ENCODE measurements at places on chromosomes 3 and 15.

DNA sequence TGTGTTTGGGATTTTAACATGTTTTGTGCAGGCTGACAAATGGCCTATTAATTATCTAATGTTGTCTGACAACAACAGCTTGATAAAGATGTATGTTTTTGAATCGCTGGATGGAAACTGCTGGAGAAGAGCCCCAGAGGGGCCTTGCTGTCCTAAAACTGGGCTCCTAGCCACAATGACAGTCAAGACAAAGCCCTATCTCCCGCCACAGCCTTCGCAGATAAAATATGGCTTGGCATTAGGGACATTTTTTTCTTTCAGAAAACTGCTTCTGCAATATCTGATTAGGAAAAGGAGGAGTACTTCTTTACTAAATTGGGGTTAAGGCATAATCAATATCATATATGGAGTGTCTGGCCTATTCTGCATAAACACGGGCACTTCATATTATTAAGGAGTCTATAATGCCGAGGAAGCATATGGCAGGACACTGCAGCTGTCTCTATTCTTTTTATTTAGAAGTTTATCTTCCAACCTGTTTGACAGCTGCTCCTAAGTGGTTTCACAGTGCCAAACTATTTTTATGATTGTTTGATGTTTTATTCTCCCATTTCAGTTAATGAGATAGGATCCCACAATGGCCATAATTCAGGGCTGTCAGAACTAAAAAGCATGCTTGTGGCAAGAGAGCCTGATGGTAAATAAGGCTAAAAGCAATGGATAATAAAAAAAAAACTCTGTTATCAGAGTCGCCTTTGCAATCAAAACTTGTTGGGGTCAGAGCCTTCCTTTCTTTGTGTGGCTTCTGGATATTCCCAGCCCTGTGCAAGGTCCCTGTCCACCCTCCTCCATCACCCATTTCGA, 210.1 kb downstream of the MECOM start:
- DNase-seq: no peak

GRCh38 chr3:148962513-148962912, 28.8 kb upstream of the GYG1 start:
- DNase-seq: no peak

- DNase-seq: no peak
These were observed 51.4 kb downstream of the SSUH2 start for GRCh38 chr3:8593021-8593827.

- no peak for DNase-seq
These were observed 417.3 kb downstream of the OTOL1 start for GRCh38 chr3:161913786-161914389.

GRCh38 chr3:116188231-116188785, 257.0 kb downstream of the LSAMP start:
- no peak for DNase-seq

- DNase-seq: no peak
These were observed 203.6 kb downstream of the TNIK start for GRCh38 chr3:171256445-171257250.

DNA sequence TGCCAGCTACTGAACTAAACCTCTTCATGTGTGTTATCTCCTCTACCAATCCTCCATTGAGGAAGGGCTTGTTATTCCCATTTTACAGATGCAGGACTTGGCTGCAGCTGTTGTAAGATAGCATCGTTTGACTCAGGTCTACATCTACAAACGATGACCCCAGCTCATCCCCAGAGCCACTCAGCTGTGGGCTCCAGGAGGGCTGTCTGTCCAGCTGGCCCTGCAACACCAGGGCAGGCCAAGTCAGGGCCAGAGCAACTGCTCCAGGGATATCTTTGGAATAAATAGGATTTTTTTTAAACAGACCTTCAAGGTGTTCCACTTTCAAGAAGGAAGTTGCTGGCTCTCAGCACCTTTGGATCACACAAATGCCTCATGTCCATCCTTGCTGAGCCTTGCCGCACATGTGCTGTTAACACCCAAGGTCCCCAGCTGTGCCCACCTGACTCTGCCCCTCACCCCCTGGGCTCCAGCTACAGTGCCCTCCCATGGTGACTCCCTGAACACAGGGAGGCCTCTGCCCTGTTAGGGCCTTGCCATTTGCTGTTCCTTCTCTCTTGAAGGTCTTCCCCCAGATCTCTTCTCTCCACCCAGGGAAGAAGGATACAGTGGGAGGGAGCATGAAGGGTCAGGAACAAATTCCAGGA, 31.0 kb downstream of the ALDH1L1 start:
- DNase-seq: no peak

- no peak for DNase-seq
These were observed 58.9 kb downstream of the GASK1A start for GRCh38 chr3:43038010-43038409.

- DNase-seq: no peak
These were observed 23.8 kb upstream of the OXTR start for GRCh38 chr3:8793242-8793641.

DNA sequence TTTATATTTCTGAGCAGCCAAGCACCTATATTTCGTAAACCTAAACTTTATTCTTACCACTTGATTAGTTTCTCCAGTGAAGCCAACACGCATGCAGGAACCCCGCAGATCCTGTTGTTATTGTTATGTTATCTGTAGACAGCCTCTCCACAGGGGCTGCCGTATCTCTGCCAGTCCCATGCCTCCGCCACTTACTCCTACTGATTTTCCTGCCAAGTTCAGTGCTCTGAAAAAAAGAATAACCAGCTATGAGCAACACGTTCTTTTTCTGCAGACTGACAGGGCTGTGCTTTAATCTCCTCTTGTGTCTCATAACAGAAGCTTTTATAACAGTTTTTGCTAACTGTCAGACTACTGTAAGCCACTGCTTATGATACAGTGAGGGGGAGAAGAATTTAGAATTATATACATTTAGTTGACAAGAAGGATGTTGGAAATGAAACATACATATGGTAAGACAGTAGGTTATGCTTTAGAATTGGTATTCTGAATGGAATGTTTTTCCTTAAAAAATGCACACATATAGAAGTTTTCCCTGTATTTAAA, 347.4 kb downstream of the SI start:
- DNase-seq: no peak

- DNase-seq: no peak
These were observed 37.1 kb upstream of the RPL35A start for GRCh38 chr3:197912741-197913476.

DNA sequence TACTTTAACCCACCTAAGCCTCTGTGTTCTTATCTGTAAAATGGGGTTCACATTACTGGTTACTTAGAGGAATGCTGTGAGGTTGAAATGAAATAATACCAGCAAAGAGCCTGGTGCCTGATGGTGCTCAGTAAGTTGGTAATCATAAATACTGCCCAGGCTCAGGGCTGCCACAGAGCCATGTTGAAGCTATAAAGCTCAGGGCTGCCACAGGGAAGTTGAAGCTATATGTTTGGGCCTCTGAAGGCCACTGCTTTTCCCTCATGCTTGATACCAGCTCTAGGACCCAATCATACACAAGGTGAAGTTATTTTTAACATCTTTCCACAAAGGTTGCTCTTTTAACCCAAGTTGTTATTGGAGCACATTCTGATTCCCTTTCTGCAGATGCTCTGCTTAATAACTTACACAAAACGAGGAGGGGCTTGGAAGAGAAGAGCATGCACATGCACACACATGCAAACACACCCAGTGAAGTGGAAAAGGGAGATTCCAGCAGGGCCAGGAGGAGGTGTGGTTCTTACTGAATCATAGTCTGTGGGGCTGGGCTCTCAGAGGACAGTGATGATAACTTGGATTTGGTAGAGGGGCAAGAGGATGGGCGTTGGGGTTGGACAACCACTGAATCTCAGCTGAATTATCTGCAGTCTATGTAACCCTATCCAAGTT, 17.4 kb downstream of the PARP14 start:
- no peak for DNase-seq

GRCh38 chr3:179451265-179452175, at the start of gene GNB4:
TSS of gene GNB4 (minus strand) at chr3:179451470. CDS start at chr3:179426200, 25,270 bp downstream.
- DNase-seq: peak; percentile 94

Measured in lower leg skin (tissue), 4 donors.